Spinal cord (tissue), 10 donors: ENCODE measurements at places on chromosomes 5 and 9. TPM values are rescaled to one million over a fixed set of nuclear protein-coding genes. Genes with fewer than 3 reads are reported as not detected.

DNA sequence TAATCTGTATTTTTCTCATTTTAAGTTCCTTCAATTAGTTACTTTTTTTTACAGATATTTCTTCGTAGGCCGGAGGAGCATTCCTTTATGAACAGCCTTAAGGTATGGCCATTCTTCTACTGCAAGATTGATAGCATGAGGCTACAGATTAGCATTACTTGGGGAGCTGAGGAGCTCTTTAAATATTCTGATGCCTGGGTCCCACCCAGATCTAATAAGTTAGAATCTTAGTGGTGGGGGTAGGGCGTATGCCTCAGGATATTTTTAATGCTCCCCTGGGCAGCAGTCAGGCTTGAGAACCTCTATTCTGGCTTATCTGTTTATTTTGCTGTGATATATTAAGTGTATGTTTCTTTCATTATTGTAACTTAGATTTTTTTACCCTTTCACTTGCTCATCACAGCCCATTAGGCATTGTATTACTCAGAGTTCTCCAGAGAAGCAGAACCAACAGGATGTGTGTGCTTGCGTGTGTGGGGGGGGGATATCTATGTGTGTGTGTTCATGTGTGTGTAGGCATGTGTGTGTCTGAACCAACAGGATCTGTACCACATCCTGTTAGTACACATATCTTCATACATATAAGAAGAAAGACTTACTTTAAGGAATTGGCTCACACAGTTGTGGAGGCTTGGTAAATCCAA, 91.8 kb upstream of the MTAP start:
- DNase-seq: no peak

DNA sequence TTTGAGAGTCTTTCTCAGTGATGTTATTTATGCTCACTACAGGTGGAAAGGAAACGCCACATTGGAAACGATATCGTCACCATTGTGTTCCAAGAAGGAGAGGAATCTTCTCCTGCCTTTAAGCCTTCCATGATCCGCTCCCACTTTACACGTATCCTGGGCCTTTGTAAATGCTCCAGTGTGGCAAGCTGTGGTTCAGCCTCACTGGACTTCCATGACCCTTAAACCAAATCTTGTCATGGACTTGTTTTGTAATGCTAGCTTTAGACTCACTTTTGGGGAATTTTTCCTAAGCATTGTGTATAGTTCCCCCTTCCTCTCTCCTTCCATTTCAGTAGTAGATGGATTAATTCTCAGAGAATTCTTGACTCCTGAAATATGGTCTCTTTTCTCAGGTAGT, 60.9 kb upstream of the SLC2A8 start:
- no peak for DNase-seq

CDKN2B gene
- total RNA-seq: 0.79 TPM

GRCh38 chr5:120683580-120683979, 219.5 kb downstream of the PRR16 start:
- DNase-seq: no peak

- no peak for DNase-seq
Measured at GRCh38 chr5:3612591-3613042, 17.0 kb downstream of the IRX1 start.

DNA sequence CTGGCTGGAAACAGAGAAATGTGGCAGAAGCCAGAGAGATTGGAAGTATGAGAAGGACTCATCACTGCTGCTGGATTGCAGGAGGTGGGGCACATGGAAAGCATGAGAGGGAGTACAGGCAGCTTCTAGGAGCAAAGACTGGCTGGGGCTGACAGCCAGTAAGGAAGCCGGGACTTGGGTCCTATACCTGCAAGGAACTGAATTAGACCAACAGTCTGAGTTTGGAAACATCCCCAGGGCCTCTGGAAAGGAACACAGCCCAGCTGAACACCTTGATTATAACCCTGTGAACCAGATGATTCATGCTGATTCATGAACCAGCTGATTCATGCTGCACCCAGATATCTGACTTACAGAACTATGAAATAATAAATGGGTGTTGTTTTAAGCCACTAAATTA, 93.4 kb downstream of the OSTF1 start:
- no peak for DNase-seq

- DNase-seq: no peak
Measured at GRCh38 chr5:83657807-83658525, 62.7 kb downstream of the HAPLN1 start.

DNA sequence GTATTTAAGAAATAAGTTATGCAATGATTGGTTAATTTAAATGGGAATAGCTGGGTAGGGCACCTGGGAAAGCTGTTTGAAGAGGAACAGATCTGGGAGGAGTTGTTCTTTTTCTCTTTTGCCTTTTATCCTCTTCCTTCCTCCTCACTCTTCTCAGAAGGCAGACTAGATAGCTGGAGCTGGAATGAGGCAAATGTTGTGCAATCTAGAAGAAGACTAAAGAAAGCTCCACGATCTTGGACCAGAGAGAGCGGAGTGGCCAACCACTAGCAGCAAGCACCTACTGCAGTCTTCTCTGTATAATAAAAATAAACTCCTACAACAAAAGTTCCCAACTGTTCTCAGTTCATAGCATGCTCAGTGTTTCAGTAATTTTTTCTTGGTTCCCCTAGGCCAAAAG, 19.3 kb downstream of the GLIS3 start:
- no peak for DNase-seq

IFNA14 gene
- total RNA-seq: not detected
